Activated CD8-positive, alpha-beta memory T cell treated with anti-CD3 and anti-CD28 coated beads for 1 hour (primary cell): ENCODE measurements at places on chromosomes 16 and 17.

GRCh38 chr16:81632392-81633146 lies 146.5 kb upstream of the PLCG2 start:
- peak; percentile 58 for DNase-seq

DNA sequence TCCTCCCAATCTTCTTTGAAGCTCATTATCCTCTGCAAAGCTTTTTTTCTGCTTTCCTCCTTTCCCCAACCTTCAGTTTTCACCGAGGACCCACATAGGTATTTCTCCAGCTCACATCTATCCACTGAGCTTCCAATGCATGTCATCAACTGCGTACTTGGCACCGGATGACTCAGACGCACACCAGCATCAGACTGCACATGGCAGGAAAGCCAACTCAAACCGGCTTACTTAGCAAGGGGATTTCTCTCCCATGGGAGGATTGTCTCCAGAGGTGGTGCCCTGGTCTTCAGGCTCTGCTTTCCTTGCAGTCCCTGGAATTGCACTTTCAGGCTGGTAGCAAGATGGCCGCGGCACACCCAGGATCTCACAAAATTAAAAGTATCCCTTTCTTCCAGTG lies 1.7 kb upstream of the AKTIP start:
- no peak for DNase-seq

DNA sequence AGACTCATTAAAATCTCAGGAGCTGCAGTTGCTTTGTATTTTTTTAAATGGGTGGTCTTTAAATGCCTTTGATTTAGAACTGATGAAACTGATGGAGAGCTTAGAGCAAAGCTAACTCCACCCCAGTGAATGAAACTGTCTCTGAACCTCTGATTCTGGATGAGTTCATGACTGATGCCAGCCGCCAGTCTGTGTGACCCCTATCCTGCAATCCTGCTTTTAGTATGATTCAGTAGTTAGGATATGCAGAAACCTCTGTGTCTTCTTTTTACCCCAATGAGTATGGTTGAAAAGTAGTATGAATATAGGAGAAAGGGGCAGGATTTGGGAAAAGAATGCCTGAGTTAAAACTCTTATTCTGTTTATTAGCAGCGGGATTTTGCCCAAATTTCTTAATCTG lies 12.3 kb upstream of the SALL1 start:
- DNase-seq = no peak

DNA sequence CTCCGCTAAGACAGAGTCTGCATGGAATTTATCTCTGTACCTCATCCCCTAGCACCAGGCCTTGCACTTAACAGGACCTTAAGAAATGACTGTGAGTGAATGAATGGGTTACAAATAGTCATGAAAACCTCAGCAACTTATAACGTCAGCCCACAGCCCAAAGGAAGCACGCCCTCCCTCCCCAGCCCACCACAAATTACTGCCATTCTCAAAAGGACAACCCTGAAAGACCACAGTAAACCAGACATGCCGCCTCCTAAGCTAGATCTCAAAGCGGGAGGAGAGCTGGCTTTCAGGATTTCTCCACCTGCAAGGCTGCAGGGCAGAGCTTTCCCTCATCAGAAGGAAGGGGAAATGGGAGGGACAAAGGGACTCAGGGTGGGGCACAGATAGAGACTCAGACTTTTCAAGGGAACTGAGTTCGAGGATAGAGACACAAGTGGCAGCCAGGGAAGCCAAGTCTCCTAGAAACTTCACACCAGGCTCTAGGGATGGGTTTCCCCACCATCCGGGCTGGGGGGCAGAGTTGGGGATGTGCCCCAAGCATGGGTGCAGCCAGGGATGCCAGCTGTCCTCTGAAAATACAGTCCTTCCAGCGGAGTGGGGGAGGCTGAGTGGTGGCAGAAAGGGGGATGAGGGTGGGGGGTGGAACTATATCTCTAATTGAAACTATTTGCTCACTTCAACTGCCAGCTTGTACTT lies 56.7 kb downstream of the PLXDC1 start:
- peak; percentile 28 for DNase-seq

DNA sequence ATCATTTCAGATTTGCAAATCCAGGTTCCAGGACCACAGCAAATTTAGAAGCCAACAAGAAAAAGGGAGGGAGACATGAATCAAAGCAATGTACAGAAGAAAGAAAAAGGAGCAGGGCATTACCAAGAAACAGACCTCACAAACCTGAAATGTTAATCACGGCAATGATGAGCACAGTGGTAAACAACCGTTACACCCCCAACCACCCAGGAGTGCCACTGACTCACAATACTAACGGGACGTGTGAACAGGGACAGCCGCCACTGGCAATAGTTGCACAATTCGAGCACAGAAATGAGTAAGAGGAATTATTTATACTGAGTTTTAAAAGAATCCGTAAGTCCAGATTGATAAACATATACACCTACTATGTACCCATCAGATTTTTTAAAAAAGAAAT lies 13.8 kb downstream of the USP22 start:
- no peak for DNase-seq

DNA sequence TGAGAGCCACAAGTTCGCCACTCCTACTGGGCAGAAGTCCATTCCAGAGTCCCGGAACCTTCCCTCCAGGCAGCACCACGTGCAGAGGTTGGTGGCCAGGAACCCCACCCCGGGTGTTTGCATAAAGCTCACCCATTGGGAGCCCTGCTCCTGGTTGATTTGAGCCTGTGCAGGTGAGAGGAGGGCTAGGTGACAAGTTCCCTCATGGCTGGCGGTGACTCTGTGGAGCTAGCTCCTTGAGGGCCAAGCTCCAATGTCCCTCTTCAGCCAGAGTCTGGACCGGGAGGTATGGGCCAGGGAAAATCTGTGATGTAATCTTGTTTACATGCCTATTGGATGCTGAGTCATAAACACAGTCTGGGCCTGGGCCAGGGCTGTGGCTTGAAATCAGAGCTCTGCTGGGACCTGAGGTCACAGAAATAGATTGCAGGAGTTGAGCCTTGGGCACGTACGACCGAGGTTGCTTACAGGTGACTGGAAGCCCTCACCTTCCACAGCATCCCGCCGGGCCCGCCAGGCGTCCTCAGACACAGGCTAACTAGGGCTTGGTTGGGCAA lies 118.9 kb downstream of the AATF start:
- DNase-seq = no peak

DNA sequence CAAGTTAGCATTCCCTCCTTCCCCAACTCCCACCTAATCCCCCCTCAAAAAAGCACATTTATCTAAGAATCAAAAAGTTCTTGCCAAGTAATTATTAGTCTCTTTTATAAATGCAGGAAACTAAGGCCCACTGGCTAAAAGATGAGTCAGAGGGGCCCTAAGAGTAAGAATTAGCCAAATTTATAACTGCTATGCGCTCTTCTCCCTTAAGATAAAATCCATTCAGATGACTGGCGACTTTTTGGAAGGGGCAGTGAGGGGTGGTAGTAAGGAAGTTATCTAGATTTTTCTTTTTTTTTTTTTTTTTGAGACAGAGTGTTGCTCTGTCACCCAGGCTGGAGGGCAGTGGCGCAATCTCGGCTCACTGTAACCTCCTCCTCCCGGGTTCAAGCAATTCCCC lies 17.1 kb downstream of the ZNF652 start:
- no peak for DNase-seq

DNA sequence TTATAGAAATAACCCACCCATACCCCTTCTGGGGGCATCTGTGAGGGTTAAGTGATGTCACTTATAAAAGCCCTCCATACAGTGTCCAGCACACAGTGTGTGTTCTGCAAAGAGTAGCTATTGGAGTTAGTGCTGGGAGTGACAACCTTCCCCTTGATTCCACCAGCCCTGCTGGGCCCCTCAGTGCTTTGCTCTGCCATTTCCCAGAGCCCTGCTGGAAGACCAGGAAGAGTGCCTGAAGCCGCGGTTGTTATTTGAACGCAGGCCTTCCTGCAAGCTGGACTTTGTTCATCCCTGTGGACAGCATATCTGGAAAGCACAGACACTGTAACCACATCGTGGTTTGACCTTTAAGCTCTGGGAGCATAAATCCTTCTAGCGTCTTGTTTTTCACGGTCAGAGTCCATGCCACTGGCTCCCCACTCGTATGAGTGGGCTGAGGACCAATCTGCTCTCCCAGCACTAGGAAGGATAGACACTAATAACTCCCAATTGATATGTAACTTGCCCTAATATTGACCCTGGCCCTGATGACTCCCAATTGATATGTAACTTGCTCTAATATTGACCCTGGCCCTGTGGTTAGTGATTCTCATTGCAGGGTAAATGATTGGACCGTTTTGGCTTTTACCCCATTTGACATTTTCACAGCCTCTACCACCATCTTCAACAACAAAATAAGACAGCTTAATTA lies 297.1 kb upstream of the MAF start:
- DNase-seq = no peak

DNA sequence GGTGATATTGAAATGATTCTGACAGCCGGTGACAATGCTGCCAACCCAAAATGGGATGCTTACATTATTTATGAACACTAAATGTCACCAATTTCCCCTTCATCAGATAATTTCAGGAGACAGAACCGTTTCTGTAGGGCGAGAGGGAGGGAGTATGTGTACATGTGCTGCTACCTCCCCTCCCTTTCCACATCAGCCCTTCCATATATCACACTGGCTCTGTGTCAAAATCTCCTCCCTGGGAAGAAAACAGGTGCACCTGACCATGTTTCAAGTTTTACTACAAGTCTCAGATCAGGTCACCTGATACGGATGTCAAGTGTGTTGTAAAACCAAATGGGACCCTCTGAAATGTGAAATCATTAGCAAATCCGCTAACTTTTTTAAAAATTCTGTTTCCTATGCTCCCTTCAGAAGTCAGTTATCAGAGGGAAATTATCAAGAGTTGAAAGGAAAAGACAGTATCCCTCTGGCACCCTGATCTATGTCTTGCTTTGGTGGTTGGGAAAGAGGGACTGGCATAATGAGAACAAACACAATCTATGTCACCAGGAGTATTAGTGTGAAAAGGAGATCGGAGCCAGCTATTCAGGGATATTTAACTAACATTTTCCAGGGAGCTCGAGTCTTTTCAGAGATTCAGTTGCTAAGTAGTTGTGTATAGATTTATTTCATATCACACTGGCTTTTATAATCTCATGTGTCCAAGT lies 1002.3 kb upstream of the CDH8 start:
- no peak for DNase-seq

DNA sequence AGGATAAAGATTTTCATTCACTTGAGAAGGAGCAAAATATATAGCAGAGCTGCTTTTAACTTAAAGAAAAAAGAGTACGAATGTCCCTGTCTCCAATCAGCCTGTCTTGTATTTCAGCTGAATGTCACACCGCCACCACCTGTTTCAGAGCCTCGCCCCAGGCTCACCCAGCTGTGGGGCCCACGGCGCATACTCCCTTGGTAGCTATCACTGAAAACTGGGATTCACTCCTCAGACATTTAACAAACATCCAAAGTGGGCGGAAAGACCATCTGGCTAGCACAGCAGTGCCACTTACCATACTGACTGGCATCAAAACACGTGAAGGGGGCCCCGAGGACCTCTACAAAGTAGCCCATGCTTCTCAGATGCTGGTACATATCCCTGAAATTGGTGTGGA lies 25.4 kb upstream of the SLC38A8 start:
- no peak for DNase-seq

DNA sequence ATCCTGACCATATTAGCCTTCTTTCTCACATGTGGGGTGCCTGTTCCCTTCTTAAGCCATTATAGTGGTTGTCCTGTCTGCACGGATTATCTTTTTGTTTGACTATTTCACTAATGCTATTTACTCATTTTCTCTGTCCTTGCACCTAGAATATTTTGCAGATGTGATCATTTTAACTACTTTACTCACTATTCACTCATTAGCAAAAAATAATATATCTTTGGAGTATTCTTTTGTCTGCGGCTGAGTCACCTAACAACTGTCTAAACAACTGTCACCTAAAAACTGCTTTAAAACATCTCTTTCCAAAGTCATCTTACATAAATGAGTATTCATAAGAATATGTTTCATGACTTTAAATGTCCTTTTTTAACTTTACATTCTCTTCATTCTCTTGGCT lies 87.4 kb downstream of the KCNJ2 start:
- DNase-seq = no peak

- DNase-seq = no peak
These were observed 5.9 kb downstream of the RANBP10 start for GRCh38 chr16:67800338-67800926.

DNA sequence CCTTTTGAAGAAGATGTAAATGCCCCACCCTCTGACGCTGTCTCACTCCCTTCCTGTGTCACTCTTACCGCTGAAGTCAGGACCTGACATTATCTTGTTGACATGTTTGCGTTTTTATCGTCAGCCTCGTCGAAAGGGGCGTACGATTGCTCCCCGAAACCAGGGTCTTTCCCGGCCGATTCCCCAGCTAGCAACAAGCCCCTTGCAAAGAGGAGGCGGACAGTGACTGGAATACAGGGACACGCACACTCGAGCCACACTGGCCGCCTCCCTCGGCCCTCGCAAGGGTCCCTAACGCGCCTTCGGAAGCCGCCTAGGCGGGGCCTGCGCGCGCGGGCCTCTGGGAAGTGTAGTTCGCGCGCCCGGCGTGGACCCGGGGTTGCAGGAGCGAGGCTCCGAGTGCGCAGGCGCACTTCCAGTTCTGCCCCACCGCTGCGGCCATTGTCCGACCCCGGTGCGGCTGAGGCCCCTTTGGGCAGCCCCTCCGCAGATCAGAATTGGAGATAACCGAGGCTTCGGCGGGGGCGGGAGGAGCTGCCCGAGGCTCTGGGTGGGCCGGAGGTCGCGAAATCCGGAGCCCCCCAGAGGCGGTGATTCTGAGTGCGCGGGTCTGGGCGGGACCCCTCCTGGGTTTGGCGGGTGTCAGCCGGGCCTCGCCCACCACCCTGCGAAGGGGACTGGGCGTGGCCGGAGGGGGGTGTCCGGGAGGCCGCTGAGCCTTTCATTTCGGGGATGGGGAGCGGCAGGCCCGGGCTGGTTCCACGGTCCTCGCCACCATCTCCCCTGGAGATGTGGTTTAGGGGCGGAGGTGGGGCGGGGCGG lies at the start of gene ZFP90:
Gene ZFP90, plus strand, starts transcription at position 412 of the 822 bp plus-strand sequence. CDS start 502 bp downstream, outside the sequence.
- DNase-seq = peak; percentile 39

- no peak for DNase-seq
These were observed 74.5 kb downstream of the ERCC4 start for GRCh38 chr16:13994239-13995106.

DNA sequence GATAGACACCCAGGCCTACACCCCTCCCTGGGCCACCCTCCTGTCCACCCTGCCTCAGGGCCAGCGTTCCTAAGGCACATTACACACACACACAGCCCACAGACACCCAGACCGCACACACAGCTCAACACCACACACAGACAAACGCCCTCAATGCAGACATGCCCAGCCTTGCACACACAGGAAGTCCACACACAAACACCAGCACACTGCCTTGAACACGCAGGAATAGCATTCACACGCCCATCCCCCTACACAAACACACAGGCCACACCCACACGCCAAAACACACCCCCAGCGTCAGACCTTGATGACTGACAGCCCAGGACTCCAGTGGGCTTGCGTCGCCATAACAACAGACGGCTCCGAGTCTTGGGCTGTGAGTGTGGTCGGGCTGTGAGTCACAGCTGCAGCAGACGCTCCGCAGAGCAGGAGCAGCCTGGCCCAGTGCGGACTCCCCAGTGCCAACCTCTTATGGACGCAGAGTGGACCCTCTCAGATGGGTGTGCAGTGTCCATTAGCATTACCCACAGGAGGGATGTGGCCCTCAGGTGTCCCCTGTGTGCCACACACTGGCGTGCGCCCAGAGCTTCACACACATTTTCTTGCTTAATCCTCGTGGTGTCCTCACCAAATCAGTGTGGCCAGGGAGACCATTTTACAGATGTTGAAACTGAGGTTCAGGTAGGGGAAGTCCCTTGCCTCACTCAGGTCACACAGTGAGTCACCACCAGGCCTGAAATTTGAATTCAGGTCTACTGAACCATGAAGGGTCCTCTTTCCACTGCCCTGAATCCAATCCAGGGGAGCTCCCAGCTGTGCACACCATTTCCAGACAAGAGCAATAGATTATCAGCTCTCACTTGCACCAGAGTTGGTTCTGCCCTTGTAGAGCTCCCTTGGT lies 17.8 kb upstream of the RAI1 start:
- DNase-seq = peak; percentile 67
